Thyroid gland (tissue), 4 donors: ENCODE measurements at places on chromosomes 1 and 21.

- DNase-seq: no peak
Measured at GRCh38 chr1:181094416-181095212, 6.1 kb downstream of the IER5 start.

DNA sequence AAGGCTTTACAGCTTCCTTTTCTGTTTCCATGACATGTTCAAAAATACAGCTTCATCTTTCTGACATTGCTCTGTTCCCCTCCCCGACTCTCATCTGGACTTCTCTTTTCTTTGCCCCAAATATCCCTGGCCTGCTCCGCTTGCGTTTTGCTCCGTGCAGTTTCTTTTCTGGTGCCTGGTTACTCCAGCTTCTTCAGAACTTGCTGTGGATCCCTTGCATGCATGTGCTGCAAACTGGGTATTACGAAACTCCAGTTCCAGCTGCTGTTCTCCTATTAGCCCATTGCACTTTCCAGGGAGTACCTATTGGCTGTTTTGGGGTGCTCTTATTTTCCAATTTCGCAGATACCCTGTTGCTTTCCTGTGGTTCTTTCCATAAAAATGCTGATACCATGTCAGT is 9.9 kb upstream of the NDC1 start:
- no peak for DNase-seq

GRCh38 chr1:222994511-222995235 is 148.4 kb downstream of the TLR5 start:
- DNase-seq: no peak

DNA sequence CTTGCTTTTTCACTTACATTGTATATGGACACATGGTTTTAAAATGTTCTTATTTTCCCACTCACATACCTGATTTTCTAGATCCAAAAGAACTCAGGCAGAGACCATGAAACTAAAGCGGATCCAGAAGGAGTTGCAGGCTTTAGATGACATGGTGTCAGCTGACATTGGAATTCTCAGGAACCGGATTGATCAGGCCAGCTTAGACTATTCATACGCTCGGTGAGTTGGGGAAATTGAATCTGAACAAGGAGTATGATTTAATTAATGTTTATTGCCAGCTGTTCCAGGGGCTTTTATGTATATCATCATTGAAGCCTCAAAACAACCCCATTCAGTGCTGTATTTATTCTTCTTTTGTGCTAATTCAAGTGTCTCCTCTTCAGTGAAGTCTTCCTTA is 12.7 kb downstream of the GORAB start:
- DNase-seq: no peak

GRCh38 chr21:45486443-45487160 is 55.6 kb downstream of the SLC19A1 start:
- no peak for DNase-seq

DNA sequence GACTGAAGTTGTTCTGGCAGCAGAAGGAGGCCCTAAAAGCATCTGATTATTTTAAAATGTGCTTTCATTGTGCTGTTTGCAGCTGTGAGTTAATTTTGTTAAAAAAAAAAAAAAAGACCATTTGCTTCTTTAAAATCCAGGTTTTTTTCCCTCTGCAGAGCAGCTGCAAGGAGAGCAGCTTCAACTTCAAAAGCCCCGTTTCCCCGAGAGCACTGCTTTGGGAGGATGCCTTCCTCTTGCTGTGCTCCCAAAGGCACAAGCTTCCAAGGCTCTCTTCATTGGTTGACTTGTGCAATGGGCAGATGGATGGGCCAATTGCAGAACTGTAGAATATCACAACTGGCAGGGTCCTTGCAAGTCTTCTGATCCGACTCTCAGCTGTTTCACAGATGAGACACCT is 459.2 kb upstream of the PKN2 start:
- DNase-seq: no peak
